ENCODE measurements at places on chromosomes 12 and 14.

GRCh38 chr14:94724993-94725392 lies 44.9 kb downstream of the GSC start:
- no peak for DNase-seq

DNA sequence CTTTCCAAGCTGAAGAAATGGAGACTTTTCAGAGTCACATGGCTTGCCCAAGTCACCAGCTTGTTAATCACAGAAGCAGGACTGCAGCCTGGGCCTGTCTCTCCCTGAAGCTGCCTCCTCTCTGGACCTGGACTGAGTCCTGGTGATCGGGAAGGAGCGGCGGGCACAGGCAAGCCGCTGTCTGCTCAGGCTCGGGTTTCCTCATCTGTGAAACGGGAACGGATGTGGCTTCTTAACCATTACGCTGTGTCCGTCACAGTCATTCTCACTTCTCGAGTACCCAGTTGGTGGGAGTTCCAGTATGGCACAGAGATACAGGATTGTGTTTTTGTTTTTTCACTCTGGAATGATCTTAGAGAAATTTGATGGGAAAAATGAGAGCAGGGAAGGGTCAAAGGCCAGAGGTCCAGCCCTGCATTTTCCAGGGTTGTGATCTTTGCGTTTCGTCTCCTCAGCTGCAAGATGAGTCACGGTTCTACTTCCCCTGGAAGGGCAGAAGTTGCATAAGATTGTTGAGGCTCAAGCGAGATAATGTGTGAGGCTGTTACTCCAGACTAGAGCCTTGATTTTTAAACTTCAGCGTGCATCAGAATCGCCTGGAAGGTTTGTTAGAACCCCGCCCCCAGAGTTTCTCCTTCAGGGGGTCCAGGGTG lies 7.6 kb upstream of the LRTM2 start:
- DNase-seq: no peak

DNA sequence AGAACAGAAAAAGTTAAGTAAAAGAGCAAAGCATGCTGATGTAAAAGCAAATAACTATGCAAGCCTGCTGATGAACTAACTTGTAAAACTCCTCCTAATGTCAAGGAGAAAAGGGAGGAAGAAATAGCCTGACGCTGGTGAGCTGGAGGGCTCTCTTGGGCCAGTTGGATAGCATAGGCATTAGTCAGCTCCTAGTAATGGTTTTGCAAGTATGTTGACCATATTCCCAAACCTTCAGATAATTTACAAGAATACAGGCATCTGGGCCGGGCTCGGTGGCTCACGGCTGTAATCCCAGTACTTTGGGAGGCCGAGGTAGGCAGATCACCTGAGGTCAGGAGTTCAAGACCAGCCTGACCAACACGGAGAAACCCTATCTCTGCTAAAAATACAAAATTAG lies 871.4 kb downstream of the C12orf50 start:
- no peak for DNase-seq

GRCh38 chr12:77253321-77253720 lies 188.0 kb upstream of the E2F7 start:
- no peak for DNase-seq

DNA sequence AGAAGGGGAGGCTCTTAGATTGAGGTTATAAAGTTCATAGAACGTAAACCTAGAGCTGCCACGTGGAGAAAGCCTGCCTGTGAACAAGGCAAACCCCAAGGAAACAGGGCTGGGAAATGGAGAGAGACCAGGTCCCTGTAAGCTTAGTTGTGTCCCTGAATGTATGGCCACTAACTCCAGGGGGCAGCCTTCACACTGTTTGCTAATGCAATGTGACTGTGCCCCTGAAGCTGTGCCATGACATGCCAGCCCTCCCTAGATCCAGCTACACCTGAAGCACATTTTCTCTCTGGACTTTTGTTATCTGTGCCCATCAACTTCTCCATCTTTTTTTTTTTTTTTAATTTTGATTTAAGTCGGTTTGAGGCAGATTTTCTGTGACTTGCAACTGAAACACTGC lies 60.6 kb upstream of the TMCC3 start:
- no peak for DNase-seq

DNA sequence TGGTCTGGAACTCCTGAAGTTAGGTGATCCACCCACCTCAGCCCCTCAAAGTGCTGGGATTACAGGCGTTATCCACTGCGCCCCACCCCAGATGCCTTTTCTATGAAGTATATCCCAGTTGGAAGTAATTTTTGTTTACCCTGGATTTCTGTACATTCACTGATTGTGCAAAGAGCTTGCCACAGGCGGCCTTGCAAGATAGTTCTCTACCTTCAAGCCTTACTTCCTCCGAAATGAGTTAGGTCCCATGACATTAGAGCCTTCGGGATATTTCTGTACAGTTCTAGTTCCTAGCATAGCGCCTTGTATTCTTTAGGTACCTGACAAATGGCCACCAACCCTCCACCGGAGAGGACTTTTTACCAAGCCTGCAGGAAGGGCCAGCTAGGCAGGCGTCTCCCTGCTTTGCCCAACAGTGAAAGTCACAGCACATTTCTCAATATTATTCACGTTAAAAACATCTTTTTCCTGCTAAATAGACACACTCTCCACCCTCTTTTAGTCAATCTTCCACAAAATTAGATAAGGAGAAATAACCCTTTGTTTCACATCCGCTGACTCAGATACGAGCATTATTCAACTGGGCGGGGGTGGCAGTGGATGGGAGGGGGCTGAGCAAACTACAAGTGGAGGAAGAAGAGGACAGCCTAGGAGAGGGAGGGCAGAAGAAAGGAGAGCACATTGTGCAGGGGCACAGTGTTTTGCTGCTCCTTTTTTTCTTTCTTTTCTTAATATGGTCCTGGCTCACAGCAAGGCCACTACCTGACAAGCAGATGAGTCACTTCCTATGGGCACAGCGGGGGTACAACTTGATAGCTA lies 40.0 kb upstream of the CAPRIN2 start:
- no peak for DNase-seq

- DNase-seq: no peak
These were observed 276.6 kb downstream of the NRXN3 start for GRCh38 chr14:78446807-78447206.

- no peak for DNase-seq
These were observed 103.8 kb downstream of the SLC16A7 start for GRCh38 chr12:59699421-59700152.

- DNase-seq: peak; percentile 54
These were observed 5.3 kb upstream of the ACACB start for GRCh38 chr12:109110988-109111495.

- no peak for DNase-seq
These were observed 105.7 kb upstream of the C14orf180 start for GRCh38 chr14:104473649-104474494.

- no peak for DNase-seq
These were observed 78.3 kb downstream of the GSC start for GRCh38 chr14:94691660-94692034.

DNA sequence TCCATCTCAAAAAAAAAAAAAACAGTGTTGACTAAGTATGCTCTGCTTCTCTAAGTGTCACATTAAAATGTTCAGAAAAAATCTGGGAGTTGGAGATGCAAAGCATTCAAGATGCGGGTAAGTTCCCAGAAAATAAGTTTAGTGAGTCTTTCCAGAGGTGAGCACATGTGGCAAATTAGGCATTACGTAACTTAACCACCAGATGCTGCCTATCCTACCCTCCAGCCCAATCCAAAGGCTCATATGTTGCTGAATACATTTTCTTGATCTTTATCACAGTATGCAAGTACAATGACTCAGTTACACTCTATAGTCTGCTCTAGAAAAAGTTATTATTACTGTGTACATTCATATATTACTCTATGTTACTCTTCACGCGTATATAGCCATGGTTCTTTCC lies 3.6 kb downstream of the SLC2A14 start:
- no peak for DNase-seq

- no peak for DNase-seq
These were observed 268.8 kb downstream of the TTC8 start for GRCh38 chr14:89093083-89093730.

GRCh38 chr14:38867561-38868150 lies 235.4 kb downstream of the SEC23A start:
- peak; percentile 19 for DNase-seq

GRCh38 chr12:122308811-122309210 lies 42.5 kb upstream of the VPS33A start:
- DNase-seq: no peak

- DNase-seq: peak; percentile 19
These were observed 35.4 kb upstream of the TMEM179 start for GRCh38 chr14:104639885-104640548.

GRCh38 chr12:102483466-102483865 lies 3.1 kb upstream of the IGF1 start:
- no peak for DNase-seq

DNA sequence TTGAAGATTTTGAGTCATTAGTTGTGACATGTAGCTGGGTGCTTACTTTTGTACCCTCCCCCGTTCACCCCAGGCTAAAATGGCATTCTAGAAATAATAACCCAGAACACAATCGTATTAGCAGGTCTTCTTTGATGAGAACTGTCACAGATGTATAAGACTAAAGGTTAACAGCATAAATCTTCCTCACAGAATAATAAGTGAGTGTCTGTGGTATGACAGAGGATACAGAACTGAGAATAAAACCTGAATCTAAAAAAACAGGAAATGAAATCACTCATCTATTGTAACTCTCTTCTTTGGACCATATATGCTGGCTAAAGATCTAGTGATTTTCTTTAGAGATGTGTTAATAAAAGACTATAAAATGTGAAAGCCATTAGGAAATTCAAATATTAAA lies 746.6 kb downstream of the LRFN5 start:
- no peak for DNase-seq

- no peak for DNase-seq
These were observed 99.4 kb upstream of the FRMD6 start for GRCh38 chr14:51552275-51552674.

- no peak for DNase-seq
These were observed 138.0 kb downstream of the ZNF664 start for GRCh38 chr12:124111006-124111405.

- DNase-seq: no peak
These were observed 124.1 kb downstream of the PAPOLA start for GRCh38 chr14:96626121-96626768.

DNA sequence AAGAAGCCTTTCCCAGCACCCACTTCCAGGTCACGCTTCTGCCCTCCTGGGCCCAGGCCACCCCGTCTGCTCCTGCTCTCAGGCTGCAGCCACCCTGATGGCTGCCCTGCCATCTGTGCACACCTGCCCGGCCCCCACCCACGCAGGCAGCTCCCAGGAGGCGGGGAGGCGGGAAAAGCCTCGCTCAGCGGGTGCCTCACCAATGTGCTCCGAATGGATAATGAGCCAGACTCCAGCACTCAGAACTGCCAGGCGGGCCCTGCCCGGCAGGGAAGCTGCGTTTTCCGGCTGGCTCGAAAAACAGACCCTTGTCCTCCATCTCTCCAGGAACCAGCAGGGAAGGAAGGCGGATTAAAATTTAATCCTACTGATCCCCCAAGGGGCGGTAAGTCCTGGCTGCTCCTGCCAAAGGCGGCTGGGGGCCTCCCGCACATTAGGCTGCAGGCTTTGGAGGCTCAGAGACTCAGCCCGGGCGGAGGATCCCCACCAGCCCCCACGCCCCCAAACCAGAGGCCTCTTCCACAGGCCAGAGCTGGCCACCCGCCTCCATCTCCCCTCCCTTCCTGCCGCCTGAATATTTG lies 104.0 kb downstream of the NCOR2 start:
- no peak for DNase-seq

GRCh38 chr14:58469309-58469708 lies 41.8 kb downstream of the KIAA0586 start:
- DNase-seq: no peak

- DNase-seq: no peak
These were observed 7.6 kb downstream of the ADCY4 start for GRCh38 chr14:24327303-24327702.

DNA sequence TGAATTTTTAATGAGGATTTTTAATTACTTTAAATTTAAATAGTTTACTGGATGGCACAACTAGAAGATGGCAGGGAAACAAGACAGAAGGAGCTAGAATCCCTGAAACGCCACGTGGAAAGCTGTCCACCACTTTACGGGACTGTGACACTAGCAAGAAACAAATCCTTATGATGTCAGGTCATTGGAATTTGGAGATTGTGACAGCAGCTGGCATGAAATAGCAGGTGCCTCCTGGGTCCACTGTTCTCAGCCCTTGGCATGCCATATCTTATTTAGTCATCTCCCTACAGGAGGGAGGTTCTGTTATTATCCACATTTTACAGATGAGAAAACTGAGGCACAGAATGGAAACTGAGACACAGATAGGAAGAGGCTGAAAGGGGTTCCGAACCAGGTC lies 113.8 kb downstream of the BCL11B start:
- no peak for DNase-seq

GRCh38 chr12:51636986-51637385 lies 46.0 kb downstream of the SCN8A start:
- DNase-seq: no peak

- DNase-seq: no peak
These were observed 2.3 kb upstream of the NAA30 start for GRCh38 chr14:57388067-57388466.

GRCh38 chr12:61356485-61356884 lies 903.7 kb upstream of the USP15 start:
- DNase-seq: no peak

DNA sequence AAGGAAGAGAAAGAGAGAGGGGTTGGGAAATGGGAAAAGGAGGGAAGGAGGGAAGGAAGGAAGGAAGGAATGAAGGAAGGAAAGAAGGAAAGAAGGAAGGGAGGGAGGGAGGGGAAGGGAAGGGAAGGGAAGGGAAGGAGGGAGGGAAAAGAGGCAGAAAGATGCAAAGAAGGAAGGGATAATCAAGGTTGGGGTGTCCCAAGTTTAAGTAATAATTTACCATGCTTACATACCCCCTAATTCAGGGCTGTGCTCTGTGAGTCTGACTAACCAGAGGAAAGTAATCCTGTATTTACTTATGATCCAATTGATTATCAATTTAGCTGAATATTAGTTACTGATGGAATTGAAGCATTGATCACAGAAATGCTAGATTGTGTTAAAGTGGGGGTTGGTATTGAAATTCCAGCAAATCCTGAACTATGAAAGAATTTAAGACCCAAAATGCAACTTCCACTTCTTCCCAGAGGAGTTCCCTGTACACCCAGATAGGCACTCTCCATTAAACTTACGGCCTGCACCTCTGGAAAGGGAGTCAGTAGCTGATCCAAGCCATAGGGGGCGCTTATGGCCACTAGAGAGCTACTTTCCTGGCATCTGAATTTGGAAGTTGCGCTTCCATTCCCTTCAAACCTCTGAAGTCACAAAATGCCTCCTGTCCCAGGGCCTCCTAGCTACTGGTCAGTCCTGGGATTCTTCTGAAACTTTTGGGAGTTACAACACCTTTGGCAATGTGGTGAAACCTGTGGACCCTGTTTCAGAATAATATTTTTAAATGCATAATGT lies 162.7 kb upstream of the PWP1 start:
- DNase-seq: no peak

GRCh38 chr12:42589465-42590329 lies at the start of gene PRICKLE1:
Gene PRICKLE1 (minus strand): TSS chr12:42589746. CDS start chr12:42472516, 117,230 bp downstream.
- DNase-seq: no peak

DNA sequence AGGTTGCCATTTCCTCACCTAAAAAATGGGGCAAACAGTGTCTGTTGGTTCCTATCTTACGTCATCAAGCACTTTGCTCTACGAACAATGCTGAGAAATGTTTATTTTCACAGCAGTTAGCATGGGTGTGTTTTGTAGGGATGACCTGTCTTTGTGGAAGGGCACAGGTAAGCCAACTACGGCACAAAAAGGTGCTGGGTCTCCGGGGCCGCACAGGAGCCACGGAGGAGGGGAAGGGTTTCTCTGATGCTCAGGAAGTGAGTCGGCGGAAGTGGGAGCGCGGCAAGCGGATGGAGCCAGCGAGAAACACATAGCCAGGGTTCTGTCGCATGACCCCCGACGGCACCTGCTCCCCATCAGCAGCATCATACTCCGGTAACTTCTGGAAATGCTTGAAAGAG lies 65.6 kb upstream of the TCL1B start:
- no peak for DNase-seq
